ENCODE measurements at places on chromosomes 12 and 14.
A peak's percentile ranks its signal among the peaks of the same experiment; 100 is the strongest.

- DNase-seq, result no peak
Observed at GRCh38 chr12:57148469-57149244, 1.2 kb upstream of the LRP1-AS start.

GRCh38 chr12:100346660-100347059 lies 10.2 kb upstream of the SLC17A8 start:
- no peak for DNase-seq

GRCh38 chr12:75482646-75483045 lies 2.1 kb downstream of the GLIPR1 start:
- DNase-seq, result no peak

GRCh38 chr12:121132601-121133481 lies at the start of gene P2RX7:
TSS of gene P2RX7 (plus strand) at chr12:121132876. CDS start at chr12:121132971, 95 bp downstream.
- peak; percentile 85 for DNase-seq

- no peak for DNase-seq
Observed at GRCh38 chr12:109770104-109770860, 56.7 kb downstream of the FAM222A start.

GRCh38 chr12:119307747-119308146 lies 26.8 kb upstream of the CCDC60 start:
- no peak for DNase-seq

DNA sequence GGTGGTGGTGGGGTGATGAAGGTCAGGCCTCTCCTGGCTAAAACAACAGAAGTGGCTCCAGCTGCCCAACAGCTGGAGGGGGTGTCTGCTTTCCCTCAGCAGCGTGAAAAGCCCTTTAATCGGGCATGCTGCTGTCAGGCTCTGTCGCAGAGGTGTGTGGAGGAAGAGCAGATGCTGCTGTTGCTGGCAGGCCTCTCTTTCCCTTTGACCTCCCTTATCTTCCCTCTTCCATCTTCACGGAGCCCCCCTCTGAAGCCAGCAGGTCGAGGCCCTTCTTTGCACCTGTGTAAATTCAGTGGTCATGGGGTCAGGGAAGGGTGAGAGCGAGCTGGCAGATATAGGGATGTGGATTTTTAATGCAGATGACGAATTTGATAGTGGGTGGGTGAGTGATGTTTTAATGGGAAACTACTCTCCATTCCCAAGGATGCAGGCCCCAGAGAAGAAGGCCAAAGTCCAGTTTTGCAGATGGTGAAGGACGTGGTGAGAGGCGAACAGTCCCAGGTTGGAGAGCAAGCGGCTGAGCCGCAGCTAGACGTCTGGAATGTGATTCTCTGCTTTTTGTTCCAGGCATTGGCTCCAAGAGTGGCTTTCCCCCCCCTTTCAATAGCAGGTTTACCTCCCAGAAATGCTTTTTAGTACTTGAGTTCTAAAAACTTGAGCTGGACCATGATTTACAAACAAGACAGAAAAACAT lies 64.0 kb downstream of the SMOC1 start:
- no peak for DNase-seq

DNA sequence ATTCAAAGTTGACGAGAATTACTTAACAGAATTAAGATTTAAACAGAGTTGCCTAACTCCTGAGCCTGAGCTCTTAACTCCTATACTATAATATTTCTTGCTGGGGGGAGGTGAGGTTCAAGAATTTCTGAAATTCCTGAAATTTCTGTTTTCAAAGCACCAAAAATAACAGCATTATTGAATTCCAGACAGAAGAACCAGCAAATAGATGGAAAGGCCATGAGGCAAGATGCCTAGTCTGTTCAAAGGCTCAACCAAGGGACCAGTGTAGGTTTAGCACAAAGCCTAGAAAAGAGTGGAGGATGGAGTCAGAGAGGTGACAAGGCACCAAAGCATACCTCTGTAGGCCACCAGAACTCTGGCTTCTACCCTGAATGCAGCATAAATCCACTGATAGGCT lies 76.4 kb downstream of the PPP1R12A start:
- DNase-seq, result no peak

- no peak for DNase-seq
Observed at GRCh38 chr12:105428793-105429395, 98.4 kb downstream of the C12orf75 start.

GRCh38 chr14:58740379-58740935 lies 102.7 kb downstream of the DACT1 start:
- DNase-seq, result no peak

- no peak for DNase-seq
Observed at GRCh38 chr12:69386921-69387320, 27.4 kb downstream of the YEATS4 start.

GRCh38 chr14:101374373-101375338 lies 186.6 kb upstream of the DIO3 start:
- no peak for DNase-seq

DNA sequence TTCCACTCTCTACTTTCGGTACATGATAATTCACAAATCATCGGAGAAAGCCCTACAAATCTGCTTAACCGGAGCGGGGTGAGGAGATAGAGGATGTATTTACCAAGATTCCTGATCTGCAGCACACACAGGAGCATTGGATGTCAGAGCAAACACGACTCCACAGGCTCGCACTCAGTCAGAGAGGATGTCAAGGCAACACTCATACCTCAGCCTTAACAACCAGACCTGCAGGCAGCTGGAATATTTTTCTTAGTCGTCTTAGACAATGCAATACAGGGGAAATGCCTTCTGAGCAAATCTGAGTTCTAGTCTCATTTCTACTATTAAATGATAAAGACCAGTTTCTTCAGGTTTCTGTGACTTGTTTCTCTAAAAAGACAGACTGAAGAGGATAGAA lies 159.3 kb upstream of the CPNE8 start:
- no peak for DNase-seq

DNA sequence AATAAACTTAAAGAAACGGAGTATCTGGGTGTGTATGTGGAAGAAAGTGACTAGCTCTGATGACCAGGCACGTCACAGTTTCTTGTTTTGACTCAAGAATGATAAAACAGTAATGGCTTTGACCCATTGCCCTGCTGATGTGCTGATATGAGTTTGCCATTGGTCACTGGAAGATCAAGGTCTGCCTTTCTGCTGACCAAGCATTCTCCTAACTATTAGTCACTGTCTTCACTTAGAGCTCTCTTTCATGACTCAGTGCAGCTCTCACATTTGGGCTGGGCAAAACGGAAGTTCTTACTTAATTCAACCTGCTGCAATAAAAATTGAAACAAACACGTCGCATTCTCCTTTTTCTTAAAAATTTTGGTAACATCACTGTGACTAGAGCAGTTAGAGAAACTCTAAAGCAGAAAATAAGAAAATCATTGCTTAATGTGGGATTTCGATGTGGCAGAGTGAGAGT lies 366.7 kb downstream of the BTG1 start:
- no peak for DNase-seq

DNA sequence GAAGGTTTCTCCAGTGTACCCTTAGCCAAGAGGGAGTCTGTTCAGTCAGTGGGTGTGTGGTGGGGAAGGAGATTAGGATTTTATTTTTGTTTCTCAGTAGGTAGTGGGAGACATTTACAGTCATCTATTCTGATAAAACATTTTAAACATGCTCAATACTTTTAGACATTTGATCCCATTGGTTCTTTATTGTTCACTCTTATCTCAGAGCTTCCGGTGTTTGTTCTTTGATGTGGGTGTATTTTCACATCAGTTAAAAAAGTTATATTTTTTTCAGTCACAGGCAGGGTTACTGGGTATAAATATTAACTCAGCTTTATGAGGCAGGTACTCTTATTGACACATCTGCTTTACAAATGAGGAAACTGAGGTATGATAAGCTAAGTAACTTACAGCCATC lies 43.3 kb upstream of the LRRK2 start:
- DNase-seq, result no peak

DNA sequence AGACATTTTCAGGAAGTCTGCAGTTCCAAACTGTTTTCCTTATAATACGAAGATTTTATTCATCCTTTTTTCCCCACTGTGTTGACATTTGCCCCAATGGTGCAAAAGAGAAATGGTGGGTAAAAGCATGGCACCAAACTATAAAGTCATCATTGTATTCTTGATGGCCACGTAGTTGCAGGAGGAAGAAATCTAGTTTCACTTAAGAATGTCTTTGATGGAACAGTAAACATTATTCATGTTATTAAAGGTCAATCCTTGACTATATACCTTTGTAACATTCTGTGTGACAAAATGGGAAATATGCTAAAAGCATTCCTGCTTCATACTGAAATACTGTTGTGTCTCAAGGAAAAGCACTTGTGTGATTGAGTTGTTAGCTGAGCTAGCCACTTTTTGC lies 80.1 kb downstream of the PRKCH start:
- DNase-seq, result no peak

GRCh38 chr14:24875991-24876878 lies 173.7 kb downstream of the STXBP6 start:
- DNase-seq, result peak; percentile 15

Data from hematopoietic multipotent progenitor cell treated with erythropoietin and hydrocortisone succinate and interleukin-3 and kit ligand, for 6 days (in vitro differentiated cells).